ENCODE measurements at places on chromosomes 1 and 21.

DNA sequence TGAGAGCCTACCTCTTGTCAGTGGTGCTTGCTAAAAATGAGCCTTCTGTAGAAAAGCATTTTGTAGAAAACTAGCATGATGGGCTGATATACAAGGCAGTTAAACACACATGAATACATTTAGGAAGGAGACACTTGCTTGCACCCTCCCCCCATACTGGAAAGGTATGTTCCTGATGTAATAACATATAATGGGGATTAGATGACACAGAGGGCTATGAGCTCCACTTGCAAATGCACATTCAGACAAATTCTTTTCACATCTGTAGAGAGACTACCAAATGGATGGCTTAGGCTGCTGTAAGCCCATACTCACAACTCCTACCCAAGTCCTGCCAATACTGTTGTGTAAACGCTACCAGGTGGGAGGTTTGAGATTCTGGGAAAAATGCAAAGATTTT lies 634.0 kb downstream of the SMYD3 start:
- DNase-seq: no peak

DNA sequence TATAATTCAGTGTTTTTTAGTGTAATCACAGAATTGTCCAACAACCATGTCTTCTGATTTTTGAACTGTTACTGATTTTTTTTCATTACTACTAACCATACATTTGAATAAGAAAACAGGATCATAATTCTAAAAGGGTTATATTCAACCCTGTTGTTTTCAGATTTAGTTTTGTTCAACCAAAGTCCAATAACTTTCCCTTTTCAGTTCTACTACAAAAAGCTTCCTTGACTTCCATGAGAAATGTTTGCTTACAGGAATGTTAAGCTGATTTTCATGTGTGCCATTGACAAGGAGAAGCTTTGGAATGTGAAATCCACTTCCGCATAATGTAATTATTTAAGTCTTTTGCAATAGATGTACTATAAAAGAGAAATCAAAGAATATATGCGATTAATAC lies 72.0 kb upstream of the ZNF326 start:
- DNase-seq: no peak

GRCh38 chr1:242081446-242081845 lies 82.5 kb upstream of the MAP1LC3C start:
- no peak for DNase-seq

DNA sequence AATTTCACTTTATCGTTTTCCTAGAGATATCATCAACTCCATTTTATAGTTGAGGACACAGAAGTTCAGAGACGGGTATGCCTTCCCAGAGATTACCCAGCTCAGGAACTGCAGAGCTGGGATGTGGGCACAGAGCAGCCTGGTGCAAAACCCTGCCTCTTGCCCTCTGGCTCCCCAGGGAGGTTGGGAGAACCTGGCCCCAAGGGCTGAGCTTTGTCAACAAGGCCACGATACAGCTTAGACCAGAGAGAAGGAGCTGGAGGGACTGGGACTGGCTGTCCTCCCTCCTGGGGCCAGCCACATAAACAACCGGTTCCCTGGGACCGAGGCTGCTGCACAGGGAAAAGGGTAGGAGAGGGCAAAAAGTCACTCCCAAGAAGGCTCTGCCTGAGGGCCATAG lies 3.8 kb downstream of the RIMS3 start:
- DNase-seq: no peak

DNA sequence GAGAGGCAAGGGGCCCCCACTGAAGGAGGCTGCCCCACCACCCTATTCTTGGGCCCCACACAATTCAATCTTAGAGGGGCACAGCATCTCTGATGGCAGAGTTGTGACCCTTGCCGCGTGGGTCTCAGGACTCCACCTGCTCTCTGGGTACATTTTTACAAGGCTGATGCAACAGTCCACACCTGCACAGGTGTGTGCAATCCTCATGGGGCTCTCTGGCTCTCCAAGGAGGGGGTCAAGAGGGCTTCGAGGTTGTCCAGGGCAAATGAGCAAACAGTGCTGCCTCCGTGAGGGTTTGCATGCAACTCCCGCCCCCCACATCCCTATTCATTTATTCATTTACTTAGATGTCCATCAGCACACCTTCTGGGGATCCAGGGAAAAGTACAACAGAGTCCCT lies 81.6 kb upstream of the IFFO2 start:
- DNase-seq: no peak

- DNase-seq: no peak
Observed at GRCh38 chr1:230516889-230517288, 90.8 kb upstream of the PGBD5 start.

Data from SW480 (cell line).